Right ventricle myocardium superior (tissue), 1 donor: ENCODE measurements at places on chromosomes 5 and 9. TPM values are rescaled to one million over a fixed set of nuclear protein-coding genes. Genes with fewer than 3 reads are reported as not detected.
A peak's percentile ranks its signal among the peaks of the same experiment; 100 is the strongest.

Gene FLT4
- 5.6 TPM for total RNA-seq

Gene CLIC3
- total RNA-seq = 2.7 TPM

Gene CDO1
- 9.2 TPM for total RNA-seq

Gene GGTA1
- total RNA-seq = 31.3 TPM

DNA sequence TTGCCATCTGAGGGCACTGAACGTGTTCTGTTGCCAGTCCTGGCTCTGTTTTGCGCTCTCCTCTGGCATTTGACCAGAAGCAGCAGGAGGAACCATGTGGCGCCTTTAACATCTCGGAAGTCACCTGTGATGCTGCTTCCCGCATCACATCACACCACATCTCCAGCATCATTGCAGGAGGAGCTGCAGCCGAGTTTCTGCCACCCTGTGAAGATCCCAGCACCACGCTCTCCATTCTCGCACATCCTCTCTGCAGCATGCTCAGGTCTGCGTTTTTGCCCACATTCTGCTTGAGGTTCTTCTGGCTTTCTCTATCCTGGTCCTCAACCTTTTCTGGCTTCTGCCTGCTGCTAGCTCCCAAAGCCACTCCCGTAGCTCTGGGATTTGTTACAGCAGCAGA, 11.0 kb upstream of the IRX4 start:
- DNase-seq = no peak

DNA sequence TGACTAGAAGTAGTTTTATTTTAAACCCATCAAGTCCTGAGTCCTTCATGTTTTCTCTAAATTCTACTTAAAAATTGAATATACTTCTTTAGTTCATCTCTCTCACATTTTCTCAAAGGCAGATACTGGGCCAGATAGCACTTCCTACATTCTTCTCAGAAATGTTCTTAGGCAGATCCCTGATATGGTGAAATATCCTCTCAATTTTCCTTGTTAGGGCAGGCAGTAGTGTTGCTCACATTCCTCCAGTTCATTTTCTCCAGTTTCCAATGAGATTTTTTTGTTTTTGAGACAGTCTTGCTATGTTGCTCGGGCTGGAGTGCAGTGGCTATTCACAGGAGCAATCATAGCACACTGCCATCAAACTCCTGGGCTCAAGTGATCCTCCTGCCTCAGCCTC, 5.7 kb downstream of the GCNT1 start:
- DNase-seq = no peak

DNA sequence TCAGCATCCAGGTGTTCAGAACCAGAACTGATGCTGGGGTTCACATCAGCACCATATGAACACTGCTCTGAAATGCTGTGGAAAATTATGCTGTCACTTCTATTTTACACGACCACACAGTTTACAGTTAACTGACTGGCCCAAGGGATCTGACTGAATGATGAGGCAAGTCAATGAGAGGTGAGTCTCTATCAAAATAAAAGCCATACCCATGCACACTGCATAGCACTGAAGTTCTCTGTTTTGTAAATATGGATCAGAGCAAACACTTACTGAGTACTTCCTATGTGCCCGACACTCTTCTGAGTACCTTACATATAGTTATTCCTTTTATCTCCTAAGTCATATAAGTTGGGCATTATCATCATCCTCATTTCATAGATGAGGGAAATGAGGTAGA, 122.8 kb downstream of the TARS1 start:
- no peak for DNase-seq

- no peak for DNase-seq
Observed at GRCh38 chr9:109721001-109721400, 59.0 kb upstream of the PALM2AKAP2 start.

- DNase-seq = no peak
Observed at GRCh38 chr9:37157726-37158377, 37.5 kb downstream of the ZCCHC7 start.

GRCh38 chr9:124858330-124859046, 3.3 kb downstream of the RPL35 start:
- DNase-seq = no peak

GRCh38 chr5:22683050-22683449, 170.1 kb downstream of the CDH12 start:
- no peak for DNase-seq

DNA sequence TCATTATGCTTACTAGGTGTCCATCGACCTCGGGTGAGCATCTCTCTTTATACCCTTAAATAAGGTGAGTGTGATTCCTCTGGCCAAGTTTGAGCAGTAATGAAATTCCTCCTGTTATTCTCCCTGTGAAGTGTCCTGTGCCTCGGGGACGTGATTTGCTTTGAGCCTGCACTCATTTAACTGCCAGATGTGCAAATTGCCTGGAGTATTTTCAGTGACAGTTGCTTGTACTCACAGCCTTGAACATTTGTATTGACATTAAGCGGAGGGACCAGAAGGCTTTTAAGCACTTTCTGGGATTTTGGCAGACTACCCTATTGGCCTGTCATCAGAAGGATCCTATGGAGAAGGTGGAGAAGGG, 126.9 kb downstream of the DOCK2 start:
- DNase-seq = no peak

GRCh38 chr5:128615578-128615977, 77.5 kb upstream of the FBN2 start:
- DNase-seq = no peak

- DNase-seq = no peak
Observed at GRCh38 chr5:100762108-100762507, 141.0 kb downstream of the ST8SIA4 start.

GRCh38 chr9:92756792-92757191, 7.8 kb downstream of the BICD2 start:
- no peak for DNase-seq

DNA sequence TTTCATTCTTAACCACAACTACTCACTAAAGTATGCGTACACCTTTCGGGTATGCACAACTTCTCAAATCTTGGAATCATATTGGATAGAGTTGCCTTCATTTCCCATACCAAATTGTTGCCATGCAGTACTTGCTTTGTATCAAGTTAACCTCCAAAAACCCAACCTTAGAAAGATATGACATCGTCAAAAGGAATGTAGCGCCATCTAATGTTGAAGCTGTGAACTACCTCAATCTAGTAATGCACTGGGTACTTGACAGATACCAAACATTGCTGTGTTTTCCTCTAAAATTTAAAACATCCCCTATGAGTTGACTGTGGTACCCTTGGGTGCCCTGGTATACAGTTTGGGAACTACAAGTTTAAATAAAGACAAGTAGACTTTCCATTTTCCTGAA, 318.4 kb downstream of the ARL15 start:
- no peak for DNase-seq

DNA sequence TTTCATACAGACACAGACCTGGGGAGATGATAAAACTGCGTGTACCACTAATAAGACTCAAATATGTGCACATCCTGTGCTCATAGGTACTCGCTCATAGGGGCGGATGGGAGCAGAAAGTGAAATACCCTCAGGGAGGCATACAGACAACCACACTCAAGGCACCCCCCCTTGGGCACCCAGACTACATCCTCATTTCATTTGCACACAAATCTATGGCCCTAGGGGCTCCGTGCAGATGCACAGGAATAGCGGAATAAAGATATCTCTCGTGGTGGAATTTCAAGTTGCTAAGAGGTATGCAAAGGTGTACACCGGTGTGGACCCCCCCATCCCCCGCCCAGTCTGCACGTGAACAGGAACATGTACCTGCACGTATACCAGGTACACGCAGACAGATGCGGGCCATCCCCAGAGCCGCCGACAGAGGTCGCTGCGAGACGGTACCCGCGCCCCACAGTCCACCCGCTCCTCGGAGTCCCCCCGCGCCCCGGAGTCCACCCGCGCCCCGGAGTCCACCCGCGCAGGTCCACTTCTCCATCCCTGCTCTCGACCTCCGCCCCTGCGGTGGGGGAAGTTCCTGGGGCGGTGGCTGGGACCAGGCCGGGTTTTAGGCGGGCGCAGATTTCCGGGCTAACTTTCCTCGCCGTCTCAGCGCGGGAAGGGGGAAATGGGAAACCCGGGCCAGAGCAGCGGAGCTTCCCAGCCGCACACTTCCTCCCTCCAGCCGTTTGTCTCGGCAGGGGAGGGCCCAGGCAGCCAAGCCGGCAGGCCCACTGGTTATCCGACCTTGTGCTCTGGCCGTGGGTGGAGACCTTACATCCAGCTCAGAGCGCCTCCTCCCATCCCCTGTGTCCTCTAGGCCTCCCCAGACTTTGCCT, 1.0 kb upstream of the IL12B start:
- DNase-seq = peak; percentile 85

GRCh38 chr9:133168432-133168831, 4.7 kb upstream of the GBGT1 start:
- no peak for DNase-seq

- no peak for DNase-seq
Observed at GRCh38 chr9:72428329-72428728, 63.3 kb upstream of the ZFAND5 start.

GRCh38 chr5:135392256-135392655, 6.8 kb downstream of the MACROH2A1 start:
- no peak for DNase-seq

DNA sequence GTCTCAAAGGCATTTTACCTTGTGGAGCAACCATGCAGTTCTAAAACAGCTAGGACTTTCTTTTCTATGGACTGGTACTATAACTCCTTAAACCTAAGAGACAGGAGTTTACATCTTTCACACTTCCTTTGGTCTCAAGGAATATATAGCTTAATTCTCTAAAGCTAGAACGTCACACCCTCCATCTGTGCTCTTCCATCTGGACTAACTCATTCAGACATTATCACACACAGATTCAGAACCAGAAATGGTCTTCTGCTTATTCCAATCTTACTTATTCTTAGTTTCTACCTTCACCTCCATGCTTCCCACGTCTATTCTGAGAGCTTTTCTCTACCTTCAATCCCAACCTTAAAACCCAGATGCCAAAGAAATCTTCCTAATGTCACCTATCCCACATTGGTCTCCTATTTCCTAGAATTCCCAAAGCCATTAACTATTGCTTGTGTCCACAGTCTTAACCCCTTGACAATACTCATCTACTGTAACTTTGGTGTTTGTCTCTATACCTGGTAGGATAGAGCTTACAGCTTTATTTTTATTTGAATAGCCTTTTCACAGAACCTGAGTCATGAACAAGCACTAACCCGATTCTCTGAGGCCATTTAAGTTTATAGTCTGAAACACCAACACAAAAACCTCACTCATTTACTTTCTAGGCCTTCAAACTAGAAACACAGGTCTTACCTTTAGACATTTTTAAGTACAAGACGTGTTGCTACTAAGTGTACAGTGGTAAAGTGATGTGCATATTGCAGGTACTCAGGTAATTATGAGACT, 22.8 kb downstream of the CSNK1A1 start:
- DNase-seq = no peak

DNA sequence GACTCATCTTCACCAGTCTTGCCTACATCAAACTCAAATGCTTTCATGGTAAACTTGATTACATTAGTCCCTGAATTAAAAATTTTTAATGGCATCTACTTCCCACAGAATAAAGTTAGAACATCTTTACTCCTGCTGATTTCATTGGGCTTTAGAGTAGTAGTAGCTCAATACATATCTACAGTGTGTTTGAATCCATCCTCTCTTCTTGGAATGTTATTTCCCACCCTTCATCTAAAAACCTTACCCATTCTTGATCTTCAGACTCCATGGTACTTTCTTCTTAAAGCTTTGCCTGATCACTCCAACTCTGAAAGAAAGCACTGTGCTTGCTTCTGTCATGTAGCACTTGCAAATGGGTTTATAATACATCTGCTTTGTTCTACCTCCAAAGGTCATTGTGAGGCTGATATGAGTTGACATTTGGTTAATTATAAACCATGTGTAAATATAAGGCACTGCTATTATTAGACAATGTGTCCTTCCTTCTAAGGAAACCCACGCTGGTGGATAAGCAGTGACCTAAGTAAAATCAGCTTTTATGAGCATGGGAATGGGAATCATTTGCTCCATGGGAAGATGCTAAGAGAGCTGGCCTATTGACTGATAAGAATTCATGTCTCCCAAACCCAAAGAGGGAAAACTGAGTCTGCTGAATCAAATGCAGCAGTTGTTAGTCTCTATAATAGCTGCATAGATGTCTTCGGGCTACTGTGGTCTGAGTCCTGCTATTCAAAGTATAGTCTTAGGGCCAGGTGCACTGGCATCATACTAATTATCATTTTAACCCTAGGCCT, 7.5 kb upstream of the PRLR start:
- DNase-seq = no peak

DNA sequence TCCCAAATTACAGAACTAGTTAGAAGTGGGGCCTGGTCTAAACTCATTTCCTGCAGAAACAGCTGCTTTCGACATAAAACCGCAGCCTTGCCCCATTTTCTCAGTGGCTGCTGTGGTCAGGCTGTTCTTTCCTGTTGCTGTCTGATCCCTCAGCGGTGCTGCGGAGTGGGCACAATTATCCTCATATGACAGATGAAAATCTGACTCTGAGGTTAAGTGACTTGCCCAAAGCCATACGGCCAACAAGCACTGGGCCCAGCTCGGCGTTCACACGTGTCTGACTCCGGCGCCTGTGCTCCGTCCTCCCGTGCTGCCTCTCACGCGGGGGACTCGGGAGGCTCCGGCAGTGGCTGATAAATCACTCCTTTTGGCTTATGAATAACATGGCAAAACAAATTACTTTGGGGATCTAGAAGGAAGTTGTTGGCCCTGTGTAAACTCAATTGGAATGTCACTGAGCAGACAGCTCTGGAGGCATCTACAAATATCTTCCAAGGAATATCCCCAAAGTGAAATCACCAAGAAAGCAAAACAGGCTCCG, 142.6 kb upstream of the LMX1B start:
- peak; percentile 86 for DNase-seq

- no peak for DNase-seq
Observed at GRCh38 chr9:36980148-36980974, 53.7 kb downstream of the PAX5 start.
